Peyer's patch (tissue), 4 donors: ENCODE measurements at places on chromosomes 1 and 21.
A peak's percentile ranks its signal among the peaks of the same experiment; 100 is the strongest.

DNA sequence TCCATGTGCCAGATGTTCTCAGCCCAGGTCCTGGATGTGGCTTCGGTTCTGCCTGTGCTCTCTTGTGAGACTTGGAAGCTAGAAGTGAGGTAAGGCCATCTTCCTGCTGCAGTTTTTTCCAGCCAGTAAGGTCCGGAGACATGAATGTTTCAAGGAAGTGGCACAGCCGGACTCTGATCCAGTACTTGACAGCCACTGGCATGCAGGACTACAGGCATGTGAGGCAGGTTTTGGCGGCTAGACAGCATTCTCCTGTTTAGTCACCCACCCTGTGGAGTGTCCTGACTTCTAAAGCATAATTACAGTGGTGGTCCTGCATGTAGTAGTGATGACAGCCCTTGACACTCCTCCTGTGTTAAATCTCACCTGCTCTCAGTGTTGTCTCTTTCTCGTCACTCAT is 72.3 kb downstream of the TNFSF4 start:
- DNase-seq = no peak

DNA sequence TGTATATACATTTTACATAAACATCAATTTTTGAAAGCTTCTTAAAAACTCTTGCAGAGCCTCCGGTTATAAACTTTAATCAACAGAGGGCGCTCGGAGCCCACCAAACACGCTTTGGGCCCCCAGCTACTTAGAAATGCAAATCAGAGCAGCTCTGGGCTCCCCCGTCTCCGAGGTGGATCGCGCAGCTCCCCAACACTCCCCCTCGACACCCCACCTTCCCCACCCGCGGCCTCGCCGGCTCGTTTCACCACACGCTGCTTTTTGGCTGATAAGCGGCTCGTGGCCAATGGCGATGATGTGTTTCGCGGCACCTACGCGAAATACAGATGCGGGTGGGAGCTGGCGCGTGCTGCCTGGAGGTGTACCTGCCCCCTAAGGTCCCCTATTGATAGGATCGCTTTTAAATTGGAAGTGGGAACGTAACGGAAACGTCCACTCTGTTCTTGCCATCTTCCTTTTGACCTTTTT is 1.7 kb upstream of the KIF26B start:
- DNase-seq = peak; percentile 63

- no peak for DNase-seq
Measured at GRCh38 chr21:46308431-46308830, 15.2 kb downstream of the C21orf58 start.

GRCh38 chr1:202319381-202320080 is 22.2 kb downstream of the UBE2T start:
- no peak for DNase-seq

DNA sequence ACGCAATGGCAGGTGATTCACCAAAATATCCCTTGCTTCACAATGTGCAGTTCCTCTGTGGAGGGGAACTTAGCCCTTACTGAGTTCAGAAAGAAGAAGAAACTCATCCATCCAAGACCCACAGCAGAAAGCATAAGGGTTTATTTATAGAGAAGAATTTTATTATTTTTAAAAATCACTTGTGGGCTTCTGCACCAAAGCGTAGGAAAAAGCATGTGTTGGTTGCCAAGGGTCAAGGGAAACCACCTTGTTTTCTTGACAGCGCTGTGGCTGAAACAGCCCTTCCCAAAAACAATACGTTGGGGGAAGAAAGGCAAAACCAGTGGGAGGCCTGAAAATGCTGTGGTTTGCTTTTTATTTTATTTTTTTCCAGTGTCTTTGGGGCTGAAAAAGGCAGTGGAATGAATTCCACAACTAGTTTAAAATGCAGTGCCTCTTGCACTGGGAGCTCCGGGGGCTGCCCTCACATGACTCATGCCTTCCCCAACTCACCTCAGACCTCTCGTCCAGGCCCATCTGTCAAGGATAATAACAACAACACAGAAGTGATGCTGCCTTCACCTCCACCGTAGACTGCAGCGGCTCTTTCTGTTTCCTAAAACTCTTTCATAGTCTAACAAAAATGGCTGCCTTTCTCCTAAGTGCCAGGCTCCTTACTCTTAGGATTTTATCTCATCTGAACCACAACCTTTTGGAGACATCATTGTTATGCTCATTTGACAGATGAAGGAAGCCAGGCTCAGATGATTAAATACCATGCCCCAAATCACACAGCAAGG is 224.2 kb upstream of the JUN start:
- no peak for DNase-seq

DNA sequence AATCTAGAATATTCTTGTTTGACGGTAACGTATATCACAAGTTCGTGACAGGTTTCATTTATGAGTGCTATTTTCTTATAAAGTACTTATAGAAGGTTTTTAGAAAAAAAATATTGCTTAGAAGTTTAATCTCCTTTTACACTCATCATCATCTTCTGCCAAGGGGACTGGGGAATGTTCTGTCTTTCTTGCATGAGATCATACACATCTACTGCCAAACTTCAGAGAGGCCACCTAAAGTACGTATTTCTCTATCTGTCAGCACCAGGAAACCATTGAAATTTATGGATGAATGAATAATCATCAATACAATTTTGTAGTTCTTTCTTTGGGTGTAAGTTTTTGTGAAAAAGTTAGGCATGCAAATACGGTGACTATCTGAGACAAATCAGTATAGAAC is 245.8 kb downstream of the SPATA17 start:
- no peak for DNase-seq

DNA sequence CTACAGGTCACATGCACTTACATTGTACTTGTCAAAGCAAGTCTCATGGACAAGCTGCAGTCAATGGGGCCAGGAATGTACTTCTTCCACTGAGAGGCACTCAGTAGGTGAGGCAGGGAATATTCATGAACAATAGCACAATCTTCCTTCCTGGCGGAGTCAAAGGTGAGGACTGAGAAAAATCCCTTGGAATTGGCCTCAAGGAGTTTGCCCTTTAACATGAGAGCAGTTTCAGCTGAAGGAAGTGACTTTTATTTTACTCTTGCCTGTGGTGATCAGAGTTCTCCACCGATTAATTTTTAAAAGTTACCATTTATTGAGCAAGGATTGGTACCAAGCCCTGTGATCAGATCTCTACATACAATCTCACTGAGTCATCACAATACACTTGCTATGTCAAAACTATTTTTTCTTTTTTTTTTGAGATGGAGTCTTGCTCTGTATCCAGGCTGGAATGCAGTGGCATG is 11.2 kb upstream of the AK2 start:
- no peak for DNase-seq

- peak; percentile 21 for DNase-seq
Measured at GRCh38 chr1:85048296-85049064, at the start of gene MCOLN3. MCOLN3 (minus strand) TSS chr1:85048500; CDS start chr1:85045360, 3,140 bp downstream.

- DNase-seq = no peak
Measured at GRCh38 chr1:71019233-71019969, 28.2 kb downstream of the PTGER3 start.

- no peak for DNase-seq
Measured at GRCh38 chr1:228530086-228530758, 43.0 kb downstream of the RNF187 start.

GRCh38 chr1:230169454-230170152 is 102.6 kb downstream of the GALNT2 start:
- DNase-seq = no peak

DNA sequence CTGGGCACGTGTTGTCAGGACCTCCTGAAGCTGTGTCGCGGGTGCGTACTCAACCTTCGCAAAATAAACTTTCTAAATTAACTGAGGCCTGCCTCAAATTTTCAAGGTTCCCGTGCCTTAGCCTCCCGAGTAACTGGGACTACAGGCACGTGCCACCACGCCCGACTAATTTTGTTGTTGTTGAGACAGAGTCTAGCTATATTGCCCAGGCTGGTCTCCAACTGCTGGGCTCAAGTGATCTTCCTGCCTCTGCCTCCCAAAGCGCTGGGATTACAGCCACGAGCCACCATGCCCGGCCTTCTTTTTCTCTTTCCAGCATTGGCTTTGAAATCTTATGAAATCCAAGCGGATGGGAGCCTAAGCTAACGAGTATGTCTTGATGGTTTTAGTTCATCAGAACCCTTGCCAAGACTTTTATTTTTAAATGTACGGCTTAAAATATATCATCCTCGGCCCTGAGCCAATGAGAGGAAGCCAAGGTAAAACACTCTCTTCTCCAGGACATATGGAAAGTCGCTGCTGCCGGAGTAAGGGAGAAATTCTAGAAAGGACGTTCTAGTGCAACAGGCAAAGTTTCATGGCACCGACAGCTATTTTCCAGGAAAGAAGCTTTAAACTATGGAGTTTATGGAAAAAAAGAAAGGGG is 12.7 kb upstream of the ERVH48-1 start:
- no peak for DNase-seq

DNA sequence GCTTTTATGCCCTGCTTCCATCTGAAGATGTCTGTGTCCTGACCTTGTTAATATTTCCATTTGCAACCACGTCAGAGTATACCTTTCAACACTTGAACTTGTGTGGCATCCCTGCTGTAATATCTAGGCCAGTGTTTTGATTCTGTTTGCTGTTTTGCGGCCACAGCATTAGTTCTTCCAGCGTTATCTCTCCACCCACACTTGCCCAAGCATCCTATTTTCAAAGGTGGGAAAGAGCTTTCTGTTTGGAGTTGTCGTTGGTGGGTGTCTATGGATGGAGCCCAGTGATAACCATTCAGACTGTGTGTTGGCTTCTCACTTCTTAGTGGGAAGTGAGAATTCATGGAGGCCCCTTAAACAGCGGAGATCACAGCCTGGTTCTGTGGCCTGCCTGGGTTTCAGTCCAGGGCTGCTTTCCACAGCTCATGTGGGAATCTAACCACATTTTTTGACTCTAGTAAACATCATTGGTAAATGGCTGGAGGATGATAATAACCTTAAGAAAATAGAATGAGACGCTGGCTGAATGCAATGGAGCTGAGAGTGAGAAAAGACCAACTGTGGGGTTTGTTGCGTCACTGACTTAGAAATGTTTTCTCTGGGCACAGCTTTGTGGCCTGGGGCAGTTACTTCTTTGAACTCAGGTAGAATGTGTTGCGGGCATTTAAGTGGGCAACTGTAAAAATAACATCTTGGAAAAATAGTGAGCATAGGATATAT is 7.6 kb downstream of the TENT5C start:
- DNase-seq = no peak

DNA sequence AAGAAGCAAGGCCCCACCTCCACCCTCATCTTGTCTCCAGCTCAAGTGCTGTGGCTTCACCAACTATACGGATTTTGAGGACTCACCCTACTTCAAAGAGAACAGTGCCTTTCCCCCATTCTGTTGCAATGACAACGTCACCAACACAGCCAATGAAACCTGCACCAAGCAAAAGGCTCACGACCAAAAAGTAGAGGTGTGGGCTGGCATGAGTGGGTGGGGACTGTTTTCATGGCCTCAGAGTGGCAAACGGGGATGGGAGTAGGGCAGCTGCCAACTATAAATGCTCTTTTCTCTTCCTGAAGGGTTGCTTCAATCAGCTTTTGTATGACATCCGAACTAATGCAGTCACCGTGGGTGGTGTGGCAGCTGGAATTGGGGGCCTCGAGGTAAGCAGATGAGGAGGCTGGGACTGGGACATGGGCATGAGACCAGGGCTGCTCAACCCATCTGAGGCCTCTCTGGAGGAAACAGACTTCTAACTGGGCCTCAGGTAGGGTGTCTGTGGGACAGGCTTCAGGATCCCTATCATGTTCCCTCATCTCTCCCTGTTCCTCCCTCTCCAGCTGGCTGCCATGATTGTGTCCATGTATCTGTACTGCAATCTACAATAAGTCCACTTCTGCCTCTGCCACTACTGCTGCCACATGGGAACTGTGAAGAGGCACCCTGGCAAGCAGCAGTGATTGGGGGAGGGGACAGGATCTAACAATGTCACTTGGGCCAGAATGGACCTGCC is 8.8 kb upstream of the P3R3URF start:
- no peak for DNase-seq

DNA sequence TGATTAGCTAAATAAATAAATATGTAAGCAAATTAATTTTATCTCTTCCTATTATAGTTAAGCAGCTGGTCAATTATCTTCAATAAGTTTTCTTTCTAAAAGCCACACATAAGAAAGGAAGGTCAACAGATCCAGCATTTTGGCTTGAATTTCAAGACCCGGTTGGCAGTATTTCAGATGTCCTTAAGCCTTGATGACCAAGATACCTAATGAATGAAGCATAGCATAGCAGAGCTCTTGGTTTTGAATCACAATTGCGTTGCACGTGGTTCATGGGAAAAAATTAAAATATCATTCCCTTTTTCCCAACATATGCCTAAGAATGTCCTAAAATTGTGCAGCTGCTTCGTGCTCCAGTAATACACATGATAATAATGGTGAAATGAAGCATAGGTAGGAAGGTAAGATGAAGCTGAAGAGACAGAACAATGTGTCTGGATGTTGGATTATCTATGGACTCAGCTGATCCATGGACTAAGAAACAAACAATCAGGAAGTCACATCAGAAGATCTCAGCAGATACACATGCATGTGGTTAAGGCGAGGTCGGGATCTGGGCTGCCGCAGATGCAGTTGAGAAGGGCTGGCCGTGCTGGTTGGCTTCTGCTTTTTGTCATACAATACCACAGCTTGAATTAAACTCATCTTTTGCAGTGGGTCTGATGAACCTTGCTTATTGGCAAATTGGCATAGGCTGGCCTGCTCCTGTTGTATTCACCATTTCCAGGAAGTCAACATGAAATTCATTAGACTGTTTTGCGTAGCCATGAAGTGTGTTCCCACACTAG is 284.9 kb upstream of the RUNX1 start:
- DNase-seq = no peak

DNA sequence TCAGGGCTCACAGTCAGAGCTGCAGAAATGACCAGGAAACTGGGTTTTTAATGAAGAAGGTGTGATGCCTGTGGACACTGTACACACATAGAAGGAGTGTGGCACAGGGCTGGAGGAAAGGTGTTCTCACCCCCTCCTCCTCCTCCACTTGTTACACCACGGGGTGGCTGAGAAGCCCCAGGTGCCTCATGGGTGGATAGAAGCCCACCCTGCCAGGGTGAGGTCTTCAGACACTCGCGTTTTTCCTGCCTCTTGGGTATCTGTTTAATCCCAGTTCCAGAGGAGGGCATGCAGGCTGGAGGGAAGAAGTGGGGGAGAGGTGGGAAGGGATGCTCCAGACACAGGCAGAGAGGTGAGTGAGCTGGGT is 9.7 kb upstream of the LAD1 start:
- DNase-seq = no peak

GRCh38 chr1:186618401-186619170 is 61.6 kb downstream of the PTGS2 start:
- peak; percentile 51 for DNase-seq

DNA sequence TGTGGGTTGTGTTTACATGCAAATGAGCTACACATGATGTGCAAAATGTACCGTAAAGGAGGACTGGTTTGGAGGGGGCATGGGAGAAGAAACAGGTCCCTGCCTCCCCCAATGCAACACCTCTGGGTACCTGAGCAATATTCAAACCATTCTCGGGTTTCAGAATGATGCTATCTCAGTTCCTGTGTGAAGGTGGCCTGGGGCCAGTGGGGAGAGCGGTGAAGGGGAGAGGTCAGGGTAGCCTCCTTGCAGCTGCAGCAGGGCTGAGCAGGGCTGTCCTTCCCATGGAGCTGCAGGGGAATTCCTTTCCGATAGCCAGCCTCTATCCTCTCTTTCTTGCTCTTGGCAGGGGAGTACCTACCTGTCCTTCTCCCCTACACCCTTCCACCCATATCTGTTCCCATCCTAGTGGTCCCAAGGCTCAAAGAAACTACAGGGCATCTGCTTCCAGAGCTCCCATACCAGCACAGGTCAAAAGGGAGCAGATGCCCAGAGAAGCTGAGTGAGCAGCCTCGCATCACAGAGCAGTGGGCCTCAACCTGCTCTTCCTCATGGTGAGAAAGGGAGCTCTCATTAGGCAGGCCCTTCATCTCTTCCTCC is 11.9 kb downstream of the MEF2D start:
- no peak for DNase-seq

GRCh38 chr1:18644973-18645746 is 14.5 kb downstream of the PAX7 start:
- no peak for DNase-seq
